ENCODE measurements at places on chromosomes 5 and 9.

DNA sequence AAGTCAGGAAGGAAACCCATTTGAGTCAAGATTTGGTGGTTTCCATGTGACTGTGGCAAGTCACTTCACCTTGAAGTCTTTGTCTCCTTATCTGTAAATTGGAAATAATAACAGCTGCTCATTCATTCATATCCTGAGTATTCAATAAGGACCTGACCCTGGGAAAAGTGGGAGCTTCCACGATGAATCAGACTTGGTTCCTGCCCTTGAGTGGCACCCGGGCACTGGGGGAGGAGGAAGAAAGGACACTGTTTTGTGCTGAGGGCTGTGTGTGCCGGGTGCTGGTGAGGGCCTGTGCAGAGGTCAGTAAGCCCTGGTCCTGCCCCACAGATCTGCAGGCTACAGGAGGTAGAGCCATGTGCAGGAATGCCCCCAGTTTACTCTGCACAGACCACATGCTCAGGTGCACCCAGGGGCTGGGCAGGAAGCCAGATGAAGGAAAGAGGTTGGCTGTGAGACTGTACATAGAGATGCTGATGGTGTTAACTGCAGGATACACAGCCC lies 6.8 kb downstream of the NDST1 start:
- DNase-seq, result no peak

DNA sequence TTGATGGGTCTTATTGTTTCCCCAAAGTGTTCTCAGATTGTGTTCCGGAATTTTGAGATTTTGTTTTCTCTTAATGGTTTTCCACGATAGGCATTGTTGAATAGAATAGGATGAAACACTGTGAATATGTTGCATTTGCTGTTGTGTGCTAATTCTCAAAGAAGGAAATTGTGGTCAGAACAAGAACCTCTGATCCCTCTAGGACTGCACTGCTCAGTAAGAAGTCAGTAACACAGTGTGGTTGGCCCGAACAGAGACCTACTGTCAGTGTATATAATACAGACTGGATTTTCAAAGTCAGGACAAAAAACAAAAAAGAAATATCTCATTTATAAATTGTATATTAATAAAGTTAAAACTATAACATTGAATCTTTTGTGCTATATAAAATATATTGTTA lies 494.8 kb downstream of the MAT2B start:
- no peak for DNase-seq

- no peak for DNase-seq
Observed at GRCh38 chr5:35921930-35922329, 16.5 kb downstream of the CAPSL start.

- no peak for DNase-seq
Observed at GRCh38 chr5:39420482-39421145, 4.2 kb downstream of the DAB2 start.

DNA sequence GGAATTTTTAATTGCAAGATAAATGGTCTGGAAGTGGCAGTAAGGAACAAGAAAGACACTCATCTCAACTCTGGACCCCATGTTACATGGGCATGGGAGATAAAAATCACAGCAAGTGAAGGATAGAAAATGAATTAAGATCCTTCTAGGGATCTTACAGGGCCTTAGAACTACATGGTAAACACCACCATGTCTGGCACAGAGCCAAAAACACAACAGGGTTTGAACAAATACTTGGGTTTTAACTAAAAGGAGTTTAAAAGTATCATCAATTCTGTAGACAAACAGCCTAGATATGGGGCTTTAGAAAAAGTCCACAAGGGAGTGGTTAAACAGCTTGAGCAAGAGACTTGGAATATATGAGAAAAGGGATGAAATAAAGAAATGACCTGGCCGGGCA lies 366.4 kb downstream of the ARL15 start:
- DNase-seq, result no peak

- no peak for DNase-seq
Observed at GRCh38 chr9:94160594-94161501, 76.6 kb downstream of the PTPDC1 start.

GRCh38 chr9:995192-995591 lies 18.7 kb downstream of the DMRT3 start:
- no peak for DNase-seq

GRCh38 chr9:132430998-132431397 lies 21.0 kb downstream of the CFAP77 start:
- no peak for DNase-seq

GRCh38 chr9:34151398-34151797 lies 24.9 kb upstream of the DCAF12 start:
- no peak for DNase-seq

GRCh38 chr9:120755044-120755443 lies 38.2 kb downstream of the FBXW2 start:
- DNase-seq, result no peak

GRCh38 chr5:160245506-160246086 lies 16.3 kb downstream of the FABP6 start:
- no peak for DNase-seq

DNA sequence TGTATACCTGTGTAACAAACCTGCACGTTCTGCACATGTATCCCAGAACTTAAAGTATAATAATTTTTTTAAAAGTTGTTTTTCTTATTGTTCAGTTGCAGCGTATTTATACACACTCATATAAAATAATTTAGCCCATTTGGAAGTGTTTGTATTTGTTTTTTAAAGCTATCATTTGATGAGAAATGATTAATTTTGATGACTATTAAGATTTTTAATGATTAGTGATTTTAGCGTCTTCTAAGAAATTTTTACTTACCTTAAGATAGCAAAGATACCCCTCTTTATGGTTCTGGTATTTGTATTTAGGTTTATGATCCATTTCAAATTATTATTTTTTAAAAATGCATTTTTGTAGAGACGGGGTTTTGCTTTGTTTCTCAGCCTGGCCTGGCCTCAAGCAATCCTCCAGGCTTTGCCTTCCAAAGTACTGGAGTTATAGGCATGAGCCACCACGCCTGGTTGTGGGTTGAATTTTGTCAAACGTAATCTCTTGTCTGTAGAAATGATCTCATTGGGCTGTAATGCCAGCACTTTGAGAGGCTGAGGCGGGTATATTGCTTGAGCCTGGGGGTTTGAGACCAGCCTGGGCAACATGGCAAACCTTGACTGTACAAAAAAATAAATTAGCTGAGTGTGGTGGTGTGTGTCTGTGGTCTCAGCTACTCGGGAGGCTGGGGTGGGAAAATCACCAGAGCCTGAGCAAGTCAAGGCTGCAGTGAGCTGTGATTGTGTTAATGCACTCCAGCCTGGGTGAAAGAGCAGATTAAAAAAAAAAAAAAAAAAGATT lies 26.9 kb downstream of the CSNK1G3 start:
- no peak for DNase-seq

GRCh38 chr5:153829510-153830065 lies 209.1 kb downstream of the FAM114A2 start:
- DNase-seq, result no peak

- no peak for DNase-seq
Observed at GRCh38 chr9:69260161-69260560, 64.9 kb upstream of the ENTREP1 start.

GRCh38 chr9:5428794-5429528 lies 8.8 kb downstream of the PLGRKT start:
- no peak for DNase-seq

- DNase-seq, result no peak
Observed at GRCh38 chr9:119588874-119589744, 219.9 kb upstream of the BRINP1 start.

DNA sequence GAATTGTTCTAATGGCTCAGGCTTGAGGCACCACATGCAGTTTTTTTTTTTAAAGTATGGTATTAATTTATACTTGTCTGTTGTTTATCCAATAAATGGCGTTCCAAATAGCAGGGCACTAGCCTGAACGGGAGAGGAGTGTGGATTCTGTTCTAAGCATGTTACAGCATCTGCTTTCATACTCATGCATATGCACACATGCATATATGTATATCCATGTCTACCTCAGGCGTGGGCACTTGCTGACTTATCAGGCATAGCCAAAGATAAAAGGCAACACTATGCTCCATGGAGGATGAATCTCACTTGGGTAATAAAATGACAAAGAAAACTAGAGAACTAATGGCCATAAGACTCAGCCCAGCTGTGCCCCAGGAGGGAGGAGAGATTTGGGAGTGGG lies 393.8 kb downstream of the GADD45G start:
- DNase-seq, result no peak

GRCh38 chr5:109030360-109031143 lies 282.9 kb downstream of the FER start:
- DNase-seq, result no peak

DNA sequence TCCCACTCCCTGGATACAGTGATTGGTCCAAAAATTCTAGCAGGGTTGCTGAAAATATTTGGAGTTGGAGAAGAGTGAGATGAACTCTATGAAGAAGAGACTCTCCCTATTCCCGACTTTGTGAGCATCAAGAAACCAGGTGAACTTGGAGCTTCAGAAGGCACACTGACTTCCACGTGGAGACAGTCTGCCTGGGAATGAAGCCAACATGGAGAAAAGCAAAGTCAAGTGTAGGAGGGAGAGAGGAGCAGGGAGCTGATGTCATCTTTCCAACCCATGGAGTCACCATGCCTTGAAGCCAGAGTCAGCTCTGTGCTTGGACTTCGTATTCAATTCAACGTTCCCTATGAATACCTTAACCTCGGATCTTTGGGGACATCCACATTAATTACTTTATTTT lies 125.1 kb downstream of the NPR3 start:
- no peak for DNase-seq

DNA sequence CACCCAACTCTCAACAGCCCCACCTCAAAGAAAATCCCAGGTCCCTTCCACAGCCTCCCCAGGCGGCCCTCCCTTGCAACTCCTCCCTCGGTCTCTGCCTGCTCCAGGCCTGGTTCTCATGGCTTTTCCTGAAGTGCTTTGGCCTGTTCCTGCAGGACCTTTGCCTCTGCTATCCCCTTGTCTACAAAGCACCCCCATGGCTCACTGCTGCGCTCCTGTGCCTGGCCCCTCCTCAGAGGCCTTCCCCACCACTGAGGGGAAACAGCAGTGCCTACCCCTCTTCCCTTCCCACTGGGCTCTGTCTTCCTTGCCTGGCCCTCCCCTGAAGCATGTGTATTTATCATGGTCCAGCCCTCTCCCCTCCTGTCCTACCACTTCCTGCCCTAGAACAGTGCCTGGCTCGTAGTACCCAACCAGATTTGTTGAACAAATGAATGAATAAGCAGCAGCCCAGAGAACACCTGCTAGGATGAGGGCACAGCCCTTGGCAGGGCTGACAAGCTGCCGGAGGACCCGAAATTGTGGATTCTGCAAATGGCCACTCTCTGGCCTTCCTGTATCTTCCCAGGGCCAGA lies 68.6 kb upstream of the LRRTM2 start:
- no peak for DNase-seq

DNA sequence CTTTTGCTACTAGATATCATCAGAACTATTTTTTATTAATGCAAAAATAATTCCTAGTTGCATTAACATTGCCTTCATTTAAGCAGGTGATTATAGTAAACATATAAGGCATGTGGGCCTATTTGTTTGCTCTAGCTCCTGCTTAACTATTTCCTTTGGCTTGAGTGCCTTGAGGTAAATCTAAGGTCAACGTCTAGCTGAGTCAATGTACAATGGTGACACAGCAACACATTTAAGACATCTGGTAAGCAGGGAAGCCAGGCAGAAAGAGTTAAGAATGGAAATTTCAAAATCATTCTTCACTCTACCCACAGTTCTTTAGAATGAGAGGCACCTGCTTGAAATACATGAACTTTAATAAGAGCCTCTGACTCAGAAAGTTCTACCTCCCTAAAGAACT lies 111.9 kb upstream of the FST start:
- DNase-seq, result no peak

DNA sequence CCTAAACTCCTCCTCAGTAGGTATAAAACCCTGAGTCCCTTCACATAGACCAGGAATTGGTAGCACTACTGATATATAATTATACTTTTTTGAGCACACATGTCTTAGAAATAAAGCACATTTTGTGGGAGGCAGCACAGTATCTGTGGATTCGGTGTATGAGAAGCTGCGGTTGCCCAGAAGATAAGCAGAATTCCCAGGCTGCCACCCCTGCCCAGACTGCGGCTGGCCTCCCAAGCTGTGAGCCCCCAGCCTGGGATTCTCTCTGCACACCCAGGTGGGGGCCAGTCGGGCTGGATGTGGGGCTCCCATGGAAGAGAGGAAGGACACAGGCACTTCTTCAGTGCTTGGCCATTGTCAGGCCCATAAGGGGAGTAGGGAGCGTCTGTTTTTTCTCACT lies 25.6 kb upstream of the ANGPTL2 start:
- DNase-seq, result no peak

DNA sequence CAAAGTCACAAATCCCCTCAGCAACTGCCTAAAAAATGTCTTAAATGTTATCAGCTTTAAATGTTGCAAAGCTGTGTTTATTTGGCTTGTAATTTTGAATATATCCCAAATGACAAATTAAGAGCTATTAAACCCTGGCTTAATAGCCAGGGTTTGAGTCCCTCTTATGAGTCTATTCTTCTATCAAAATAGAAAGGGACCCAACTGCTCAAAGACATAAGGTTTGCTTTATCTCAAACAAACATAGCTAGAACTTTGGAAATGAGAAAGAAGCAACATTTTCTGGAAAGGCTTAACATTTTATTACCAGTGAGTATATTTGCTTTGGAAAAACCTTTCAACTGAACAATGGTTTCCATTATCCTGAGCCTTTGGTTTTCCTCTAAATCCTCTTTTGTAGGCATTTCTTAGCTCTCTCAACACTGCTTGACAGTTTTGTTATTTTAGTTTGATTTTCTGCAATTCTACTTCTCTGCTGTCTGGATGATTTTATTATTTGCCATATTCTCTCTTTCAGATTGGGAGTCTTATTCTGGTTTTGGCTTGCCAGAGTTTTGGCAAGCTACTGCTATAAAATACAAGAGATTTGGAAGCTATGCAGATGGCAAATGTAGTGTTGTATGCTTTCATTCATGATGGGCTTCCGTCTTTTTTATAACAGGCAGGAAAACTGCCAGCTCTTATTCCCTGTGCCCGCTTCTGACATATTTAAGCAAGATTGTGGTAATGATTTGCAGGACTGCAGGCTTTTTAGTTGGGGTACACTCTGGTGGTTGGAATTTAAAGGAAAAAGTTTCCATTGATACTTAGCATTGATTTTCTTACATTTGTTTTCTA lies 734.9 kb downstream of the DTWD2 start:
- DNase-seq, result no peak

DNA sequence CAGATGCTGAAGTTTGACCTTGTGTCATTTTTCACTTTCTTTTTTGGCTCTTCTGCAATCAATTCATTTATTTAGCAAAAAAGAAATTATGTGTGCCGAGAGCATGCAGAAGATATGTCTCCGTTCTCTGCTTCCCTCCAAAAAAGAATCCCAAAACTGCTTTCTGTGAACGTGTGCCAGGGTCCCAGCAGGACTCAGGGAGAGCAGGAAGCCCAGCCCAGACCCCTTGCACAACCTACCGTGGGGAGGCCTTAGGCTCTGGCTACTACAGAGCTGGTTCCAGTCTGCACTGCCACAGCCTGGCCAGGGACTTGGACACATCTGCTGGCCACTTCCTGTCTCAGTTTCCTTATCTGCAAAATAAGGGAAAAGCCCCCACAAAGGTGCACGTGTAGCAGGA lies 2.4 kb downstream of the FGFR4 start:
- no peak for DNase-seq

- DNase-seq, result no peak
Observed at GRCh38 chr9:37430841-37431597, 8.5 kb downstream of the GRHPR start.
